ENCODE measurements at places on chromosomes 13 and 19.

- no peak for DNase-seq
Observed at GRCh38 chr13:35888457-35888883, 242.7 kb downstream of the DCLK1 start.

- DNase-seq, result no peak
Observed at GRCh38 chr19:50315773-50316448, 13.3 kb downstream of the KCNC3 start.

DNA sequence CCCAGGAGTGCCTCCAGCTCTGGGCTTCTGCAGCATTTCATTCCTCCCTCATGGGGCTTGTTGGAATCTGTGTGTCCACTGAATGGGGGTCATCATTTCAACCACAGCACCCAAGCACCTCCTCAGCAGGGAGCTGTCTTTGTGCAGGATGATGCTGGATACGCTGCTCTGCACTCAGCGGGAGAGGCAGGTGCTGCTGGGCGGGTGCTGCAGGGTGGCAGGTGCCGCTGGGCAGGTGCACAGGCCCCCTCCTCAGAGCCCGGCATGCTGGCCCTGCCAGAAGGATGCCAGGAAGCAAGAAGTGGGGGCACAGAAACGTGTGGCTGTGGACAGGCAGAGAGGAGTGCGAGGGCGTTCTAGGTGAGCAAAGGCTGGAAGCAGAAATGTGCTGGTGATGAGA is 121.8 kb upstream of the VSTM2B start:
- DNase-seq, result no peak

GRCh38 chr19:30570194-30570593 is 198.0 kb downstream of the ZNF536 start:
- DNase-seq, result no peak

All from activated naive CD8-positive, alpha-beta T cell treated with anti-CD3 and anti-CD28 coated beads, Interleukin-2, amount 50 U/mL, for 16 hours (primary cell).